PC-9 (cell line): ENCODE measurements at places on chromosomes 4 and X. TPM values are rescaled to one million over a fixed set of nuclear protein-coding genes. Genes with fewer than 3 reads are reported as not detected.

- H3K36me3 ChIP-seq: no peaks in the 10 kb centered on the region
- no peaks in the 10 kb centered on the region for H3K4me1 ChIP-seq
- H3K27me3 ChIP-seq: no peaks in the 10 kb centered on the region
- H3K27ac ChIP-seq: no peak overlapping the region
- no peak for DNase-seq
Observed at GRCh38 chr4:168708108-168708507, 211.3 kb downstream of the PALLD start.

DNA sequence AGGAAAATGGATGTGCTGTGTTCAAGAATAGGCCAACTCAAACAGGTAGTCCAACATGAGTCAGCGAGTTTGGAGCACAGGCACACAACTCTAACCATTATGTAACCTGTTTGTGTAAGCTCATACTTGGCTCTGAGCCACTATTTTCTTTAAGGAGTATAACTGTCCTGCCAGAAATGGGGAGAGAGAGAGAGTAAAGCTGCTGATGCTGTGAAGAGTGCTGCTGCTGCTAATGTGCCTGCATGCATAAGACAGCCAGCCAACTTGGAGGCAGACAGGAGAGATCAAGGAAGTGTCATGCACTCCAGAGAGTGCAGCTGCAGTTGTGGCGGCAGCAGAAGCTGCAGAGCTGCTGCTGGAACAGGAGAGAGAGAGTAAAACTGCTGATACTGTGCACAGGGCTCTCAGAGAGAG, 11.7 kb upstream of the STATH start:
- H3K4me3 ChIP-seq: no peak overlapping the region
- H3K4me1 ChIP-seq: no peaks in the 10 kb centered on the region
- no peaks in the 10 kb centered on the region for H3K36me3 ChIP-seq
- H3K27me3 ChIP-seq: no peaks in the 10 kb centered on the region

DNA sequence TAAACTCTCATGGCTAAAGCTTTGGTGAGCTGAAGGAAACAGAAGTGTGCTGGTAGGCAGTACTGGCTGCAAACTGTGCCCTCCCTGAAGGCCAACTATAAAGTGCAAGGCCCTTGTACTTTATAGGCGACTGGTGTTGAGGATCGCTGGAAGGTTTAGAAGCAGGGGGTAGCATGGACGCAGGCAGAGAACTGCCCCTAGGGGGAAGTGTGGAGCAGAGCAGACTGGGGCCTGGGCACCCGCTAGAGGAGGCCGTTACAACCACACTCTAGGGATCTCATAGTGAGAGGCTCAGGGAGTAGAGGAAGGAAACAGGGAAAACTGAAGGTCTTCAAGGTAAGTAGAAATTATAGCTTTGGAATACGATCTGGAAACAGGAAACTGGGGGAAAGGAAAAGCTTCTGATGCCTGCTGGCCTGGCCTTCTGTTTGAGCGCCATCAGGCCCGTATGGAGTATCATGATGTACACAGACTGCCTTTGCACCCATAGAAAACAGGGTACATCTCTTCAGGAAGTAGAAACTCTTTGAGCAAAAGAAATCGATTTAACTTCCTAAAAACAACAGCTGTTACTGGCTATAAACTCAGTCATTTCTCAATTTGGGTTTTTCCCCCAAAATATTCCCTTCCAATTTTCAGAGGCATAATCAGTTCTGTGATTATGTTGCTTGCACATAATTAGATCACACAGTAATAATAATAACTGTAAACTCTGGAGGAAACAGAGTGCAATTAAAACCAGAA, 23.9 kb upstream of the TMSB4X start:
- no peaks in the 10 kb centered on the region for H3K27me3 ChIP-seq
- no peaks in the 10 kb centered on the region for H3K36me3 ChIP-seq
- peaks cover 42% of the 10 kb centered on the region for H3K4me1 ChIP-seq

The ARSJ gene
- 0.55 and 1.3 TPM in 2 replicates for total RNA-seq

The AGA gene
- 13.8 and 17.0 TPM in 2 replicates for total RNA-seq

The DMRTC1 gene
- total RNA-seq: not detected in 2 replicates

- H3K27me3 ChIP-seq: no peaks in the 10 kb centered on the region
- no peak overlapping the region for H3K27ac ChIP-seq
- no peak overlapping the region for H3K4me3 ChIP-seq
- no peak for DNase-seq
Observed at GRCh38 chr4:82467471-82467870, 37.1 kb downstream of the ENOPH1 start.

DNA sequence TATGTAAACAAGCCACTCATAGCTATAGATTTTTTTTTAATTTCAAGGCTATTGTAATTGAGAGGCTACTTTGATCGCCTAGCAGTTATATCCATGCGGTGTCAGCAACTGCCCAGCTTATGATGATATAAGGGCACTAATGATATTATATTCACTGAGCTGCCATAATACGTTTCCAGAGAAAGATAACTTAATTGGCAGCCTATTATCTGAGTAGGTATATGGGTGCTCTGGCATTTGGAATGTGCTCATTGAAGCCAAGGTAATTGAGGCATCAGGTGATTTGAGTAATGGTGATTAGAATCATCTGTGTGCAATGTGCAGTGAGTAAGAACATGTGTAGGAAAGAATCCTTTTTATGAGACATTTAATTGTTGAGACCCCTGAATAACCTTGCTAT, 490.0 kb downstream of the CENPC start:
- no peak overlapping the region for H3K27ac ChIP-seq

The CT47B1 gene
- not detected in 2 replicates for total RNA-seq

The PGK1 gene
- total RNA-seq: 320 and 409 TPM in 2 replicates

DNA sequence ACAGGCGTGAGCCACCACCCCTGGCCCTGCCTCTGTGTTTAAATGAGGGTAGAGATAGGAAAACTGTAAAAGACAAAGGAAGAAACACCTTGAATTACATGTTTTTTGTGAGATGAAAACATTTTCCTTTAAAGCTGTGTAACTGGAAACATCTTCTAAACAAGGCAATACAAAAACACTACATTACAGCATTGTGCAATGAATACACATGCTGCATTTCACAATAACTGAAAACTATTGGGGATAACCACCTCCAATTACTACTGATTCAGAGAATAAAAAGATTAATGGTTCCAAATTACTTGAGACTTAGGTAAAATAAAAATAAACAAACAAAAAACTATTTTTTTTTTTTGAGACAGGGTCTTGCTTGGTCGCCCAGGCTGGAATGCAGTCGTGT, 7.6 kb upstream of the OGT start:
- H3K4me3 ChIP-seq: no peak overlapping the region
- H3K27ac ChIP-seq: no peak overlapping the region
- no peaks in the 10 kb centered on the region for H3K4me1 ChIP-seq

GRCh38 chrX:71919431-71919830, 8.8 kb downstream of the NHSL2 start:
- no peaks in the 10 kb centered on the region for H3K36me3 ChIP-seq
- H3K27ac ChIP-seq: no peak overlapping the region
- no peaks in the 10 kb centered on the region for H3K4me1 ChIP-seq
- H3K4me3 ChIP-seq: no peak overlapping the region

GRCh38 chr4:86973668-86974067, 38.9 kb downstream of the AFF1 start:
- H3K4me1 ChIP-seq: peaks cover 29% of the 10 kb centered on the region
- no peaks in the 10 kb centered on the region for H3K36me3 ChIP-seq
- H3K27ac ChIP-seq: no peak overlapping the region
- DNase-seq: no peak

The SLC7A11 gene
- total RNA-seq: 110 and 187 TPM in 2 replicates

DNA sequence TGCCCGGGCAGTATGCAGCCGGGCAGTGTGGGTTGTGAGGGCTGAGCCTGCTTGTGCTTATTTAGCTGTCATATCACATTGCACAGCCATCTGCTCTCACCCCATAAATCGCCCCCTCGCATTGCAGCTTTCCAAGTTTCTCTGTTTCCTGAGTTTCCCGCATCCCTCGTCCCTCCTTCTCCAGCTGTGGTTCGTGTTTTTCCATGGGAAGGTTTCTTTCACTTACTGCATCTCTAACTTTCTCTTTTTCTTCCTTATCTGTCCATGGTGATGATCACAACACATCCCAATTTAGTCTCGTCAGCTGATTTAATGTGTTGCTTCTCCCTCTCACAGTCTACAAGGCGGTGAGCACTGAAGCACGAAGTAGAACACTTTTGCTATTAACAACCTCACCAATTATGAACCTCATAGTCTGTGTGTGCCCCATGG, 118.1 kb downstream of the ENPP6 start:
- no peaks in the 10 kb centered on the region for H3K36me3 ChIP-seq
- no peak for DNase-seq
- H3K27ac ChIP-seq: no peak overlapping the region
- H3K4me3 ChIP-seq: no peak overlapping the region
- H3K4me1 ChIP-seq: no peaks in the 10 kb centered on the region
- H3K27me3 ChIP-seq: no peaks in the 10 kb centered on the region; the same call in 1 of the 2 replicates

The COX7B2 gene
- 12.7 and 15.4 TPM in 2 replicates for total RNA-seq

DNA sequence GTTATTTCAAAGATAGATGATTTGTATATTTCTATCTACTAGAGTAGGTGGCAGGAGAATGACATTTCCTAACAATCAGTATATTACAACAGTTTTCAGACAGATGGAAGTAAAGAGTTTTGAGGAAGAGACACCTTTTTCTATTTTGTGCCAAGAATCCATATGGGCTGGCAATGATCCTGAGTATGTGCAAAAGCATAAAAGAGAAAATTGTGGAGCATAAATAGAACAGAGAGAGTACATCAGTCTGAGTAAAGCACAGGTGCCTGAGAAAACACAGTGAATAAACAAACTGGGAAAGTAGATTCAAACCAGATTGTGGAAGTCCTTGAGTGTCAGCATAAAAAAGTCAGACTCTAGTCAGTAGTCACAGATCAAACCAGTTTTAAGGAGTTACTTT, 96.8 kb upstream of the WDR44 start:
- H3K27ac ChIP-seq: no peak overlapping the region
- H3K4me1 ChIP-seq: no peaks in the 10 kb centered on the region
- H3K27me3 ChIP-seq: 0 out of 2 replicates have a peak, but pooled peaks cover 8% of the 10 kb centered on the region
- DNase-seq: no peak
- no peak overlapping the region for H3K4me3 ChIP-seq

GRCh38 chr4:1570291-1571164, 113.6 kb downstream of the FAM53A start:
- no peaks in the 10 kb centered on the region for H3K4me1 ChIP-seq
- peaks cover 35% of the 10 kb centered on the region for H3K27me3 ChIP-seq
- no peak for DNase-seq
- H3K4me3 ChIP-seq: no peak overlapping the region
- H3K27ac ChIP-seq: no peak overlapping the region

DNA sequence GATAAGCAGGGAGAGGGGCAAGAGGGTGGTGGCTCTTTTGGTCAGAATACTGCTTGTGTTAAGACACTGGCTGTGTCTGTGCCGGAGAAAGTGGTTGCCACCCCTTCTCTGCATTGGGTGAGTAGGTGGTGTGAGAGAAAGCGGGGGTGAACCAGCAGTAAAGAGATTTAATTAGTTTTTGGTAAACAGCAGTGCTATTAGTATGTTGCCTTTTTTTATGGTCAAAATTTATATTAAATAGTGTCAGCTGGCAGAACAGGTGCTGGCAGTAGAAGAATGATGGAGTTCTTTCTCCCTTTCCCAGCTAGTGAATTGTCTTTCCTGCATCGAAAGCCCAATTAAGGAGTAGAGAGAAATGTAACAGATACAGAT, 181.6 kb downstream of the LARP7 start:
- H3K4me3 ChIP-seq: no peak overlapping the region; the same call in 1 of the 2 replicates
- no peak for DNase-seq
- no peaks in the 10 kb centered on the region for H3K4me1 ChIP-seq
- H3K27ac ChIP-seq: no peak overlapping the region
- no peaks in the 10 kb centered on the region for H3K27me3 ChIP-seq

The MPP1 gene
- total RNA-seq: 4.2 and 4.8 TPM in 2 replicates

GRCh38 chr4:3321295-3321889, 28.6 kb downstream of the RGS12 start:
- H3K4me3 ChIP-seq: no peak overlapping the region
- H3K4me1 ChIP-seq: no peaks in the 10 kb centered on the region
- no peak overlapping the region for H3K27ac ChIP-seq
- no peaks in the 10 kb centered on the region for H3K27me3 ChIP-seq
- no peaks in the 10 kb centered on the region for H3K36me3 ChIP-seq
- DNase-seq: no peak

GRCh38 chr4:86400216-86400615, 40.4 kb upstream of the MAPK10 start:
- no peaks in the 10 kb centered on the region for H3K36me3 ChIP-seq
- no peaks in the 10 kb centered on the region for H3K27me3 ChIP-seq
- no peaks in the 10 kb centered on the region for H3K4me1 ChIP-seq

The RHOXF2B gene
- not detected in 2 replicates for total RNA-seq

DNA sequence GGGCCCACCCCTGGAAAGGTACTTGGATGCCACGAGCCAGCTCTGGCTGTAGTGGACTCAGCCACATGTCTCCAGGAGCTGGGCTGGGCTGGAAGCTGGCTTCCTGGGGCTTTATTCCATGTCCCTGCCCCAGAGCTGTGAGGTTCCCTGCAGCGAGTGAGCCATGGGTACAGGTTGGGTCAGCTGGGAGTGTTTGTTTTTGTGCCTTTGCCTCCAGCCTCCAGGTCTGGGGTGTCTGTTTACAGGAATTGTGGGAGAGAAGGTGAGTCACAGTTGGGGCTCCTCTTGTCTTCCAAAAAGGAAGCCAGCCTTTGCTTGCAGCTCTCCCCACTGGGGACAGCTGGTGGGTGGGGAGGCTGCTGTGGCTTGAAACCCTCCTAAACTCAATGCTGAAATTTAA, 21.5 kb downstream of the SORCS2 start:
- no peak overlapping the region for H3K4me3 ChIP-seq
- no peaks in the 10 kb centered on the region for H3K27me3 ChIP-seq
- H3K4me1 ChIP-seq: peaks cover 67% of the 10 kb centered on the region
- DNase-seq: peak; percentile 44
- H3K36me3 ChIP-seq: no peaks in the 10 kb centered on the region

The TEX11 gene
- total RNA-seq: not detected in 2 replicates

DNA sequence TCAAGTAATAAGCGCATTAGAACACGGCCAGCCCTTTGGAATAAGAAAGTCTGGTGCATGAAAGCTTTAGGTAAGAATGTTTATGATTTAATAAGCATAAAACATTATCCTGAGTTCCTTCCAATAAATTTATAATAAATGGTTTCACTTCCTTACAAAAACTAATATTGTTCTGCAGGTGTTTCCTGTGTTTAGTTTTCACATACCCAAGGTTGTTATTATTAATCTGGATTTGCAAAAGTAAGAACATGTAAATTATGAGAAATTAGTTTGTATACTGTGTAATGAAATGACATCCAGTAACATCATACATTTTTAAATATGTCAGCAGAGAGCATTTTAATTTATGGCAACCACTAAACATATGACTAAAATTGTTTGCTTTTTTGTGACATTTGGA, 72.1 kb downstream of the BANK1 start:
- DNase-seq: no peak
- no peaks in the 10 kb centered on the region for H3K27me3 ChIP-seq
